Germinal center (tissue), 1 donor: ENCODE measurements at places on chromosomes 4 and X.

- DNase-seq = no peak
Measured at GRCh38 chr4:145298885-145299284, 118.5 kb upstream of the OTUD4 start.

DNA sequence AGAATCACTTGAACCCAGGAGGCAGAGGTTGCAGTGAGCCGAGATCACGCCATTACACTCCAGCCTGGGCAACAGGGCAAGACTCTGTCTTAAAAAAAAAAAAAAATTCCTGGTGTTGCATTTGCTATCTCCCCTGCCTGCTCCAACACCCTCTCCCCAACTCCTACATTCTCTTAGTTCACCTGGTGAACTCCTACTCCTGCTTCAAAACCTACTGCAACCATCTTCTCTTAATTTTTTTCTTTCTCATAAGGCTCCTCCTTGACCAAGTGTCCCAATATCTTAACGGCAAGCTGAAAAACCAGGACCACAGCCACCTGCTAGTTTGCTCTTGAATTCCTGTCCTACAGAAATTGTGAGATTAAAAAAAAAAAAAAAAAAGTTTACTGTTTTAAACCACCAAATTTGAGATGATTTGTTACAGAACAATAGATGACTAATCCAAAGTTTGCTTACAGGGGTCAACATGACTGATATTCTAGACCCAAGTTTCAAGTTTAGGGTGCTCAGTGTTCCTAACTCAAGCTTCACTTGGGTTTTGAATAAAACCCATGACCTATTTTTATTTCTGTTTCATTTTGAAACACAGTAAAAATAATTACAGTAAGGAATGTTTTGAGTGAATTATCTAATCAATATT is 13.1 kb upstream of the ANXA5 start:
- DNase-seq = no peak

DNA sequence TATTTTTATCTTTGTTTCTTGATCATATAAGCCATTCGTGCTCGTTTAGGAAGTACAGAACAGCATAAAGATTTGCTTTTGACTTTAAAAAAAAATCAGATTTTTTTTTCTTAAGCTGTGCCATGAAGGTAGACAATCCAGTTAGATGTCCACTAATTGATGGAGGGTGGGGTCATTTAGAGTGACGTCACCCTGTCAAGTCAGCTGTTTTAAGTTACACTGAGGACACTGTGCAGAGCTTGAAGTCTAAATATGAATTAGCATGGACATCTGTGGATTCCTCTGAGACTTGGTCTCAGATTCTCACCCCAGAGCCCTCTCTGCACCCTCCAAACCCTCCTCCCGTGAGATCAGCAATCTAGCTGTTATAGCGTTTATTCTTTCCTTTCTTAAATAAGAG is 63.9 kb downstream of the ENPP6 start:
- no peak for DNase-seq

DNA sequence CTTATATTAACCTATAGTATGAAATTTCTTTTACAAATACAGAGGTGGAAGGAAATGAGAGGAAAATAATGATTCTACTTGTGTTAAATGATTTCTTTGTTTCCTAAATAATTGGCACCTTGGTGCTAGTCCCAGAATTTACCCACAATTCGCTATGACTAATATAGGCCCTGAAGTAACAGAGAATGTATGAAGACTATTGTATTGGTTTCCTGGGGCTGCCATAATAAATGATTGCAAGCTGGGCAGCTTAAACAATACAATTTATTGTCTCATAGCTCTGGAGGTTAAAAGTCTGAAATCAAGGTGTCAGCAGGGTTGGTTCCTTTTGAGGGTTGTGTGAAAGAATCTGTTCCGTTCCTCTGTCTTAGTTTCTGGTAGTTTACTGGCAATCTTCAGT is 74.8 kb upstream of the GPRIN3 start:
- no peak for DNase-seq
